ENCODE measurements at places on chromosomes 16 and 17.

DNA sequence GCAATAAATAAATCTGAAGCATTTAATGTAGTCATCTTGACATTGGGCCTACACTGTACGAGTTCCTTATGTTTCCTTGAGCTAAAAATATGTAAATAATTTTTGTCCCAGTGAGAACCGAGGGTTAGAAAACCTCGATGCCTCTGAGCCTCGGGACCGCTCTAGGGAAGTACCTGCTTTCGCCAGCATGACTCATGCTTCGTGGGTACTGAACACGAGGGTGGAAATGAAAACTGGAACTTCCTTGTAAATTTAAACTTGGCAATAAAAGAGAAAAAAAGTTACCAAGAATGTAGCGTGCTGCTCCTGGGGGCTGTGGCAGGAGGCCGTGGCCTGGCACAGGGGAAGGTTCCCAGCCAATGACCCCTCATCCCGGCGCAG is 74.1 kb downstream of the SOCS1 start:
- no peak for DNase-seq

DNA sequence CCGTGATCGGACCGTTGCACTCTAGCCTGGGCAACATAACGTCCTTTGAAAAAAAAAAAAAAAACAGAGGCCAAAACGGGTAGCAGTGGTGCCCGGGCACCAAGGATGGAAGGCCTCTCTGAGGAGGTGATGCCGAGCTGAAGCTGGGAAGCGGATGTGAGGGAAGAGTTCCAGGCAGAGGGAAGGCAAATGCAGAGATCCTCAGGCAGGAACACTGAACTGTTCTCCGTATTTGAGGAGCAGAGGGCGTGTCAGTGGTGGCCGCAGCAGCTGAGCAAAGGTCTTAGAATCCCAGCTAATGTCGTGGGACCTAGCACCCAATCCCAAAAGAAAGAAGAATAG is 656 bp upstream of the KCTD13 start:
- peak; percentile 38 for DNase-seq

DNA sequence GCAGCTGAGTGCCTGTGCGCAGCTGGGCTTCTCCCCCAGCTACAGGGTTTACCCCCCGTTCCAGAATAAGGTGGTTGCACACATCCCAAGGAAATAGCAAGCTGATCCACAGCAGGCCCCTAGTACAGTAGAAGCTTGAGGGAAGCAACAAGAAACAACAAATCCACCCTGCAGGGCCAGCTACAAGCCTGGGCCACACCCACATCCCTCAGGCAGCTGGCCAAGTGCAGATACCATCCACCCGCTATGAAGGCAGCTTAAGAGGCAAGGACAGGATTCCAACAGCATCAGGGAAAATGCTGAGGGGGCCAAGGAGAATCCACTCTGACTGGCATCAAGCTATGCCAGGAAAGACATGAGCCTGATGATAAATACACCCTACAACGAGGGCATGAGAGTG is 66.9 kb upstream of the RCVRN start:
- peak; percentile 66 for DNase-seq

DNA sequence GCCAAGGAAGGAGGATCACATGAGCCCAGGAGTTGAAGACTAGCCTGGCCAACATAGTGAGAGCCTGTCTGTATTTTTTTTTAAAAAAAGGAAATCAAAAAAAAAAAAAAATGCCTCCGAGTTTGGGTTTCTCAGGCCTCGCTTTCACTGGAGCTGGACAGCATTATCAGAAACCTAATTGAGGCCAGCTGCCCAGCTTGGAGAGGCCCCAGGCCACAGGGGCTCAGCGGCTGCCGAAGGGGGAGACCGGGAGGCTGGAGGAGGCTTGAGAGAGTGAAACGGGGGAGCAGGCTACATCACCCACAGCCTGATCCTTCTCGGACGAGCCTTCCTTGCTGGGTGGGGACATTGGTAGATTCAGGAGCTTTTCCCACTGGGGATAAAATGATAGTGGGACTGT is 5.1 kb downstream of the TTYH2 start:
- DNase-seq = no peak

- DNase-seq = peak; percentile 4
Measured at GRCh38 chr16:12271006-12271405, 294.5 kb downstream of the SNX29 start.

GRCh38 chr17:68656666-68657065 is 55.5 kb upstream of the FAM20A start:
- no peak for DNase-seq

GRCh38 chr16:2150418-2151187 is 2.2 kb downstream of the RAB26 start:
- DNase-seq = no peak

DNA sequence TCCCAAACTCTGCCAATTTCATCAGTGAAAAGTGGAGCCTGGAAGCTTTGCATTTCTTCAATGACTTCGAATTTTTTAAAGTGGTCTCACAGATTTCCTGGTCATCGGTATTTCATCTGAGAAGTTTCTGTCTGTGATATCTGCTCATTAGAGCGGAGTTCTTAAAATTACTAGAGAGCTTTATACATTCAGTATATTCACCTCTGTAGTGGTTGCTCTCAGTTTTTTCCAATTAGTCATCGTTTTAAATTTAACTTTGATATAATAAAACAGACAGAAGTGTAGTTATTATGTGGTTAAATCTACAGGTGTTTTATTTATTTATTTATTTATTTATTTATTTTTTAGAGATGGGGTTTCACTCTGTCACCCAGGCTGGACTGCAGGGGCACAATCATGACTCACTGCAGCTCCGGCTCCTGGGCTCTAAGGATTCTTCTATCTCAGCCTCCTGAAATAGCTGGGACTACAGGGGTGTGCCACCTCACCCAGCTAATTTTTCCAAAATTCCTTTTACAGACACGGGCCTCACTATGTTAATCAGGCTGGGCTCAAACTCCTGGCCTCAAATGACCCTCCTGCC is 16.0 kb downstream of the ARHGAP17 start:
- DNase-seq = no peak

GRCh38 chr17:77451894-77452852 is 311.4 kb downstream of the SEC14L1 start:
- DNase-seq = no peak

DNA sequence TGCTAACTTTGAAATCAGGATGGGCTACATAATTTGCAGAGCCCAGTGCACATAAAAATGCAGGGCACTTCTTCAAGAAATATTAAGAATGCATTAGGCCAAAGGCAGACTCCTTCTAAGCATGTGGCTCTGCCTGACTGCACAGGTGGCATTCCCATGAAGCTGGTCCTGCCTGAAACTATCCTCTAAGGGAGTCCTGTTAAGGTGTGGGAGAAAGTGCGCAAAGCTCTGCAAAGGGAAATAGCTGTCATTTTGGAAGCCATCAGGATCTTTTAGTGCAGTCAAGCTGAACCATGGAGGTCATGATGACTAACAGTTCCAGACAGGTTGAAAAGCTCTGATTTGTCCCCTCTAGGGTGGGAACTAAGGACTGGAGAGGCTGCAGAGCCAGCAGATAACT is 41.9 kb upstream of the CRHR1 start:
- no peak for DNase-seq

DNA sequence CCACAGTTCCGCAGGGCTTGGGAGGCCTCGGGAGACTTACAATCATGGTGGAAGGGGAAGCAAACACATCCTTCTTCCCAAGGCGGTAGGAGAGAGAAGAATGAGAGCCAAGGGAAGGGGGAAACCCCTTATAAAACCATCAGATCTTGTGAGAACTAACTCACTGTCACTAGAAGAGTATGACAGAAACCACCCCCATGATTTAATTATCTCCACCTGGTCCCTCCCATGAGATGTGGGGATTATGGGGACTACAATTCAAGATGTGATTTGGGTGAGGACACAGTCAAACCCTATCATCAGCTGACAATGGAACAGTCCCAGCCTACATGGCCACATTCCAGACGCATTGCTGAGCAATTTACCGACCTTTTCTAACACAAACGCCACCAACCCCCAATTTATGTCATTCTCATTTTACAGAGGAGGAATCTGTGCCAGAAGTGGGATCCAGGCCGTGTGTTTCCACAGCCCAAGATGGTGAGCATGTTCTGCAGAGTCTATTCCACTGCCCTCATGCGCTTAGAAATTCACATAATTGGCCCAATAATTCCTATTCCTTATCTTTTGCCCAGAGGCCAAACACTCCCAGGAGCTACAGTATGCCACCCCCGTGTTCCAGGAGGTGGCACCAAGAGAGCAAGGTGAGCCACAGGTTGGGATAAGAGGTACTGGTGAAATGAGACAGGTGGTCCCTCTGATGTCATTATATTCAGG is 17.3 kb downstream of the MILR1 start:
- DNase-seq = no peak

GRCh38 chr17:27269201-27269600 is 24.7 kb upstream of the WSB1 start:
- DNase-seq = no peak

DNA sequence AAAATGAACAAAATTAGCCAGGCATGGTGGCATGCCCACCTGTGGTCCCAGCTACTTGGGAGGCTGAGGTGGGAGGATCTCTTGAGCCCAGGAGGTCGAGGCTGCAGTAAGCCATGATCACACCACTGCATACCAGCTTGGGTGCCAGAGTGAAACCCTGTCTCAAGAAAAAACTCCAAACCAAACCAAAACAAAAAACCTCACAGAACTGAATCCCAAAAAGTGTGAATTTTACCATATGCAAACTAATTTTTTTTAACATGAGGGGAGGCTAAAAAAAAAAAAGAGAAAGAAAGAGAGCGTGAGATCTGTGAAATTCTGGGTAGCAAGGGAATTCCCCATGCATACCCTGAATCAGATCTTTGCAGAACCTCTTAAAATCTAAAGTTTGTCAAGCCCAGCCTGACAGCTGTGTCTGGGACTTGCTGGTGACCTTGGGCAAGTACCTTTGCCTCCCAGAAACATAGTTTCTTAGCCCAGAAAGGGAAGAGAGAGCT is 17.1 kb upstream of the CDH1 start:
- DNase-seq = no peak

GRCh38 chr17:601244-601925 is 113.3 kb downstream of the VPS53 start:
- peak; percentile 98 for DNase-seq

DNA sequence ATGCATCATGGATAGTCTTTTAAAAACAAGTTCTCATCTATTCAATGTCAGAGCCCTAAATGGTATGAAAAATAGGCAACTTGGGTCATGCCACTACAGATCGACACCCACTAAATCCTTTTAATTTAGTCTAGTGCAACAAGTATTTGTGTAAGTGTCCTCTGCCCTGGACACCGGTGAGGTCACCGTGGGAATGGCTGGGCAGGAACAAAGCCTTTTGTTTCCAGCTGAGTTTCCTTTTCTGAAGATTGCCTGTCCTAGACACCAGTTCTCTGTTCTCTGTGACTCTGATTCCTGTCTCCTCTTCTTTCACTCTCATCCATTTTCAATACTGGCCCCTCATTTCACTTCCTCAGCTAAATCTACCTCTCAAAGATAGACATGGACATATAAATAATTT is 446.5 kb downstream of the MAF start:
- peak; percentile 13 for DNase-seq

DNA sequence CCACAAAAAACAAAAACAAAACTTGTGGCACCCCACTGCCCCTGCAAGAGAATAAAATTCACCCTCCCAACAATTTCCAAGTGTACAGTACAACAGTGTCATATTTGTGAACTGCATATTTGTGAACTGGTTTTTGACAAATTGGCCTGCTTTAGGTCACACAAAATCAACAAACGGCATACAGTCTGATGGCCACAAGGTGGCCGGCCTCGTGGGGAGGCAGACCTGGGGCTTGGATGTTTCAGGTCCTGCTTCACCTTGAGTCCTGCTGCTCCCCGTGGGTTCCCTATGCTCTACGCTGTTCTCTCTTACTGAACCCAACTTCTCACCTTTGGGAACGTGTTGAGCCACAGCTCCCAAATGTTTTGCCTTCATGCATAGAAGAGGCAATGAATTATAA is 102.2 kb downstream of the CDK5R1 start:
- no peak for DNase-seq

- DNase-seq = peak; percentile 55
Measured at GRCh38 chr16:10737068-10737625, 6.5 kb upstream of the NUBP1 start.

GRCh38 chr17:80465327-80465974 is 11.0 kb downstream of the NPTX1 start:
- no peak for DNase-seq

DNA sequence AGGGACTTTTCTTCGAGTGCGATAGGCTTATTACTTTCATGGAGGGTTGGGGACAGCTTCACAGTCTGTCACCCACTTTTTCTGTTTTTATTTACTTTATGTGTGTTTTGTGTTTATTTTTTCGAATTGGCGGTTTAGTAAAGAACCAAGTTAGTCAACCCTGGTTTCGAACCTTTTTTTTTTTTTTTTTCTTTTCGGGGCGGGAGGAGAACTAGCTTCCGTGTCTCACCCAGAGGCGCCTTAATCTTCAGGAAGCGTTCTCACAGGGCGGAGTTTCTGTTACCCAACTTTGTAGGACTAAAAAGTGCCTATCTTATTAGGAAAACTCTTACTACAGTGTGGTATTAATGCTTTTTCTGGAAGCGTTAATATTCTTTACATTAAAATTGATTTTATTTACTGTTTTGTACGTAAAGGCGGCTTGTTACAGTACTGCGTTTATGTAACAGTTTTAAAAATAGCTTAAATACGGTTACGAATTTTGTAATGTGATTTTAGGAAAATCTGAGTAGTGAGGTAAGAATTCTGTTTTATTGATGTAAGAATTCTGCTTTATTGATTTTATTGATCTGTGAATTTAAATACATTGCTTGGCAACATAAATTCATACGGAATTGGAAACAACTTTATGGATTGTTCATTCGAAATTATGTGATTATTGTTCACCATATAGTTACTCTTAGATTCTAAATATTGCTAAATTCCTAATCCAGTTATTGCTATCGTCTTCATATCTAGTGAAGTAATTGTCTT is 885 bp downstream of the ZNF207 start:
- DNase-seq = peak; percentile 50

GRCh38 chr16:60027351-60027750 is 1293.2 kb upstream of the GOT2 start:
- peak; percentile 91 for DNase-seq

DNA sequence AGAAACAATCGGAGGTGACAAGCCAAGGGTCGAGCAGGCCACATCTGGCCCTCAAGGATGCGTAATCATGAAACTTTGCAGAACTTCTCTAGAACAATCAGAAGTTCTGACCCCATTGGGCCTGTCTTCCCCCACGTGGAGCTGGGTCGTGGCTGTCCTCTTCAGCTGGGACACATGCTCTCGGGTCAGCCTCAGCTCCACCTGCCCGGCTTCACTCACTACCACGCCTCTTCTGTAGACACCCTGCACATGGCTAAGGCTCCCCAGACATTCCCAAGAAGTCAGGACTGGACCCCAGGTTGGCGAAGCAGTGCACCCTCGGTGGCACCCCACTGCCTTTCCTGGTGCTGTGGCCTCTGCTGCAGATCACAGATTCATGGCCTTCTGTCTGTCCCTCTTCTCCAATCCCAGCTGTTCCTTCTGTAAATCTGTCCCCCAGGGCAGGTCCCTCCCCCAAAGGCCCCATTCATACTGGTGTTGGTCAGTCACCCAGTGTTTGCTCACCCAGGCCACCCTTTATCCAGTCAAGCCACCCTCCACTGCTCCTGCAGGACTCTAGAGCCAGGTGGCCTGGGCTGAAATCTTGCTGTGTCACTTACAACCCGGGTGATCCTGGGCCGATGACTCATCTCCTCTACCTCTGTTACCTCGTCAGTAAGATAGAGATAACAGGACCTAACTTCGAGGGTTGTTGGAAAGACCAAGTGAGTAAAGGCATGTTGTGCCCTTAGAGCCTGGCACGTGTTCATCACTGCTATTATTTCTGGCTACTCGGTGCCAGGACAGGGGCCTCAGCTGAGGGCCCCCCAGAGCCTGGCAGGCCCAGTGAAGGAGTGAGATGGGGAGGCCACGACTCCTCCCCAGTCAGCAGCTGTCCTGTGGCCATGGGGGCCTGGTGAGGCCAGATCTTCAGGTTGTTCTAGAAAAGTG is 1.4 kb upstream of the SLC5A11 start:
- DNase-seq = no peak

Data from foreskin melanocyte (primary cell).